GM03348 (cell line): ENCODE measurements at places on chromosomes 2 and 18.

GRCh38 chr2:48496849-48497248 is 33.1 kb upstream of the STON1 start:
- DNase-seq: peak; percentile 59

GRCh38 chr2:171210864-171211431 is 50.3 kb upstream of the TLK1 start:
- DNase-seq: no peak

DNA sequence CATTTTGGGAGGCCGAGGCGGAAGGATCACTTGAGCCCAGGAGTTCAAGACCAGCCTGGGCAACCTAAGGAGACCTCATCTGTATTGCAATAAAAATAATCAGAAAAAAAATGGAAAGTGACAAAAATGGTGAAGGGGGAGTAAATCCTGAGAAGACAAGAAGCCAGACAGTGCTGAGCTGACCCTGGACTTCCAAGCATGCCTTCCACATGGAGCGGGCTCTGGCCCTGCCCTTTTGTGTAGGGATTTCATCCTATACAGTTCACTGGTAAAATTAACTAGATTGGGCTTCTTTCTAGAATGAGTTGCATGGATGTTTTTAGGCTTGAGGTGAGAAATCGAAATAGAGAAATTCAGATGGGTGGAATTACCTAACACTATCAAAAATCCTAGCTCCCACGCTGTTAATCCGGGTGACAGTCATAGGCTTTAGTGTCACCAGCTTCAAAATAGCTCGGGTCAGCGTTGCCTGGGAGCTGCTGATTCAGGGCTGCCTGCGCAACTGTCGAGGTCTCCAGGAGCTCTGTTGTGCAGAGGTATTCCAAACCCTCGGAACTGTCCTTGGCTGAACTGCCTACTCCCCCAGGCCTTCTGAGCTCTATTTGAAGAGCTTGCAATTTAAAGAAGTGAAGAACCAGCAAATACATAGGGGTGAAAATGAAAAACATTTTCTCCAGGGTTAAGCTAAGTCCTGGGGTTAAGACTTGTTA is 21.5 kb upstream of the ZNF532 start:
- DNase-seq: no peak

- no peak for DNase-seq
Measured at GRCh38 chr2:231123362-231123898, 1.4 kb downstream of the HTR2B start.

DNA sequence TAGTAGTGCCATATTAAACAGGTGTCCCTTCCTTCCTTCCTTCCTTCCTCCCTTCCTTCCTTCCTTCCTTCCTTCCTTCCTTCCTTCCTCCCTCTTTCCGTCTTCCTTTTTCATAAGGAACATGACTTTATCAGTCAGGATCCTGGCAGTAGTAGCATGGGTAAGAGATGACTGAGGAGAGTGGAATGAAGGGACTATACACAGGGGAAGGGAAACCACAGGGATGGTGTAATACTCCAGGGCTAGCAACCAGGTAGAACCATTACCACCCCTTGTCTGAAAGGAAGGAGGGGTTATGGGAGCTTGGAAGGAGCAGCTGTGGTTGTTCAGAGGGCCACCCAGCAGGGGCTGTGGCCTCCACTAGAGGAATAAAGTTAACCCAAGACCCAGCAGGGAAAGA is 23.2 kb upstream of the KDM3A start:
- DNase-seq: no peak

GRCh38 chr2:152569186-152569585 is 148.1 kb downstream of the PRPF40A start:
- DNase-seq: no peak

DNA sequence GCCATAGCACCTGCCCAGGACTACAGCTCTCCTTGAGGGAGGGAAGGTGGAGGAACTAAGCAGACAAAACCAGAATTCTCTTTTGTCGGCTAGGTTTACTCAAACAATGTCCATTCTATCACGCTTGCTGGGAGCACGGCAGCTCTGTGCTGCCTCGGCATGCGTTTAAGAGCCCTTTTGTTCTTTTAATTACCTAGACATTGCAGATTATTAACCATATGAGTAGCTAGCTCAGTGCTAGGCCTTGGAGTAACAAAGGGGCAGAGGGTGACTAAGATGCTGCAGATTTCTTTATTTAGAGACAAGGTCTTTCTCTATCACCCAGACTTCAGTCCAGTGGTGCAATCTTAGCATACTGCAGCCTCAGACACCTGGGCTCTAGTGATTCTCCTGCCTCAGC is 11.1 kb downstream of the MSGN1 start:
- DNase-seq: no peak
